ENCODE measurements at places on chromosomes 3 and 15.

- no peak for DNase-seq
These were observed 106.9 kb upstream of the CD96 start for GRCh38 chr3:111434941-111435622.

GRCh38 chr15:24823473-24823872 is 131.3 kb upstream of the SNRPN start:
- no peak for DNase-seq

DNA sequence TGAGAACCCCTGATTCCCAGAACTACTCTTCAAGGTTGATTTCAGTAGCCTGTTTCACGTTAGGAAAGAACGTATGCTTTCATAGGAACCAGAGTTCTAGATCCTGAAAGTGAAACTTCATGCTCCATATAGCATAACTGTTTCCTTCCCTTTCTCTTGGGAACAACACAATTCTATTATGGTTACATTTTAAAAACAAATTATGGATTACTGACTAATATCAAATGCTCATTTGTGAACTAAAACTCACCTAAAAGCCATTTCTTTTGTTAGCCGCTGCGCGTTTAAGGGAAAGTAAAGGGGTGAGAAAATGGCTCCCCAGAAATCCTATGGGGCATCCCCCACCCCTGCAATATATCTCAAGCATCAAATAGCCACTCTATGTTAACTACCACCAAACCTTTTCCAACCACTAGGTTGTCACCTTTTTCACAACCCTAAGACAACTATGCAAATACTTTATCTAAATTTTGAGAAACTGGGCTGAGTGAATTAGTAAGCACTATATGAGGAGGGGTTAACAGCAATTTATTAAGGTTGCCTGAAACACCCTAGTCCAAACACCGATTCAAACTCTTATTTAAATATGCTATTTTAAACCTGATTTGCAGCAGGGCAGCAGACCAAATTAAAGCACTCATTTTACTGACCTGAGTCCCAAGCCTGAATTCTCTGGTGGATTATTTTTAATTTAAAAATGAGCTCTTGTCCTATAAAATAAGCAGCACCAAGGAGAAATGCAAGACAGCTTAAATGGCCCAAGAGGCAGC is 2.4 kb downstream of the SIAH2 start:
- DNase-seq: no peak

GRCh38 chr3:31776016-31776415 is 205.0 kb downstream of the OSBPL10 start:
- DNase-seq: no peak

DNA sequence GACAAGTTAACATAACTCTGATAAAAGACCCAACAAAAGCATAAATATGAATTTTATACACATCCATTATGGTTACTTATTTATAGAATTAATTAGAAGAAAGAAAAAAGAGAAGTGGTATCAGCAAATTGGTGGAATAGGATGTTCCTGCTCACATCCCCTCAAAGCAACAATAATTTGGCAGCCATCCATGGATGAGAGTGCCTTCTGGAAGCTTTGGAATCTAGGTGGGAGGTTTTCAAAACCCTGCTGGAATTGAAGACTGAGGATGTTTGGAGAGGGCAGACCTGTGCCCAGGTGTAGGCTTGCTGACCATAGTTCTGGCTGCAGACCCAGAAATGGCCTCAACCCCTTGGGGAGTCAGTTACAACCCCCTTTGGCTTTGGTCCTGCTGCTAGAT is 91.2 kb downstream of the EDEM1 start:
- no peak for DNase-seq

DNA sequence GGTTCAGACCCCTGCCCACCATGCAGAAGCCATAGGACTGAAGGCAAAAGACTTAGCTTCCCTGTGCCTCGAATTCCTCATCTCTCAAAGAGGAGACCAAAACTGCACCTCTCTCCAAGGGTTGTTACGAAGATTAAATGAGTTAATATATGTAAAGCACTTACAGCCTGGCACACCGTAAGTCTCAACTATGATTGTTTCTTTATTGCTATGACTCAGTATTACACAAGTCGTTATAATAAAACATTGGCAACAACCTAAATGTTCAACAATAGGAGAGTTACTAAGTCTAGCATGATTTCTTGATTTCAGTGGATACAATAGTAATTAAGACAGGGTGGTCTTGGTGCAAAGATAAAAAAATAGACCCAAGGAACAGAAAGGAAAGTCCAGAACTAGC is 19.6 kb upstream of the FGD5 start:
- DNase-seq: no peak

DNA sequence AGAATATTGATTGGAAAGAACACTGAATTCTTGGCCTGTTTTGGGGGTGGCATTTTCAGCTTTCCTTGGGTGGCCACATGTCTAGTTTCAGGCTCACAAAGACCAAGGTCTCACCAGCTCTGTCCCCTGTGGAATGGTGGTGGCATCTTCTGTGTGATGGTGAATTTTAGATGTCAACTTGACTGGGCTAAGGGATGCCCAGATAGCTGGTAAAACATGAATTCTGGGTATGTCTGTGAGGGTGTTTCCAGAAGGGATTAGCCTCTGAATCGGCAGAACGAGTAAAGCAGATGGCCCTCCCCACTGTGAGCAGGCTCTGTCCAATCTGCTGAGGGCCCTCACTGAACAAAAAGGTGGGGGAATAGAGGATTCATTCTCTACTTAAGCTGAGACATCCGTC is 34.4 kb upstream of the MYZAP start:
- DNase-seq: no peak

DNA sequence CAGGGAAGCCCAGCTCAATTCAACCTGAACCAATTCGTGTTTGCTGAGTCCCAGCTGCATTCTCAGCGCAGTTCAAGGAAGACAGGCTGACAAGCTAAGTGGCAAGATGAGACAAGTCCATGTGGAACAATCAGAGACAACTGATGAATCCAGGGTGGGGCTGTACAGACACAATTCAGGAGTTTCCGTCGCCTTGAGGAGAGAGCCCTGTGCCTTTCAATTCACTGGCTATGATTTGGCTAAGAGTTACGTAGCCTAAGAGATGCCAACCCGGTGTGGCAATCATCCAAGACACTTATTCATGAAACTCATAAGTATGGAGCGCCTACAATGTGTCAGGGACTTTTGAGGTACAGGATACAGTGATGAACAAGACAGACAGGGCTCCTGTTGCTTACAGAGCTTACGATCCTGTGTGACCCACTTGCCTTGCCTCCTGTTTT is 15.5 kb upstream of the ZBED2 start:
- no peak for DNase-seq

- no peak for DNase-seq
These were observed 269.3 kb downstream of the SLC9A9 start for GRCh38 chr3:143578810-143579435.

GRCh38 chr3:64548200-64548889 is 139.5 kb downstream of the ADAMTS9 start:
- no peak for DNase-seq

DNA sequence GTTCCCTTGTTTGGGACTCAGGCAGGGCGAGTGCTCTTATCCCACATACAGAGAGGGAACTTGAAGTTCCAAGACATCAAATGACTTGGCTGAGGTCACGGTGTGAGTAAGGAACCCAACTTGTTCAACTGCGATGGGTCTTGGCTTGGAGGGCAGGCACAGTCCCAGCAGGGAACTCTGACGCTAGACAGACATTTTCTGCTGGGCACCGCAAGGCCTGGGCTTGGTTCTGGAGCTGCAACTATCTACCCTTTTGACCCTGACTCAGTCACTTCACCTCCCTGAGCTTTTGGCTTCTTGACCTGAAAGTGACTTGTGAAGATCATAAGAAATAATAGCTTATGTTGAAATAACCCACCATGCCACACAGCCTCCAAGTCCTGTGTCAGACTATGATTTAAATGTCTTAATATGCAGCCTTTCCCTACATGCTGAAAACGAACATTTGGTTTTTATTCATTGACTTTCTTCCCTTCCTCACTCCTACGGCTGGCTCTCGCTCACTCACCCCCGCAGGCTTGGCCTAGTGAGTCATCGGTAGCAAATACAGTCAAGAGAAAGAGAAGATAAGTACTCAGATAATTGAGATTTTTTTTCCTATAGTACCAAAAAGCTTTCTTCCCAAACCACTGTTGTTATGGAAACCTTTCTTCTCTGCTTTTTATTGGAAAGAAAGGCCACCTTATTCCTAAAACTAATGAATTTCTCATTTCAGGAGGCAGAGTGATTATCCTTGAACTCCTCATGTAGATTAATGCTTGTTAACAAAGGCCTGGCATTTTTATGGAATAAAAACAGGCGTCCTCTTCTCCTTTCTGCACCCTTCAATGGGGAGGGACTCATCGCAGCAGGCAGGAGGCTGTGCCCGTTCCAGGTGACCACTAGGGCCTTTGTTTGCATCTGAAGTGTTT is 178.4 kb downstream of the ATP10A start:
- DNase-seq: peak; percentile 11

DNA sequence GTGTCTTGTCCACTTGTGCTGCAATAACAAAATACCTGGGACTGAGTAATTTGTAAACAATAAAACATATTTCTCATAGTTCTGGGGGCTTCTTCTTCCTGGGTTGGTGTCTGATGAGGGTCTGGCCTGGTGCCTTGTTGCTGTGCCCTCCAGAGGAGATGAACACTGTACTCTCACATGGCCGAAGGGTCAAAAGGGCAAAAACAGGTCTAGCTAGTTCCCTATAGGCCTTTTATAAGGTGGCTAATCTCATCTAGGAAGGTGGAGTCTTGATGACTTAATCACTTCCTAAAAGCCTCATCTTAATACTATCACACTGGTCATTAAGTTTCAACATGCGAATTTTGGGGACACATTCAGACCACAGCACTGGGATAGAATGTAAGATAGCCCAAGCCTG is 228.4 kb downstream of the TLE3 start:
- no peak for DNase-seq

- no peak for DNase-seq
These were observed 4.7 kb upstream of the GRM2 start for GRCh38 chr3:51702156-51702555.

DNA sequence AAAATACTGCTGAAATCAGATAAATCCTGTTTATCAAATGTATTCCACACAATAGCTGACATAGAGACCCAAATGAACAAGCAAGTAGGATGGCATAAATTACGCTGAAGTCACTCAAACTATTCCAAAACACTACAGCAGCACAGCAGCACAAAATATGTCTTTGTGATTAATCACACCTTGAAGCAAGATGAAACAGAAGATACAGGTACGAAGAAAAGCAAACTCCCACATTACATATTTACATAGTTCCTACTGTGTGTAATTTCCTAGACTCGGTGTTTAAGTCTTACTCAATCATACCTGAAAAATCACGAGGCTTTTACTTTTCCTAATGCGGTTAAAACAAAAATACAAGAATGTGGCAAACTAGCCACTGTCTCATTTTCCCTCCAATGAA is 38.3 kb downstream of the CHSY1 start:
- no peak for DNase-seq

- DNase-seq: no peak
These were observed 51.5 kb downstream of the MGLL start for GRCh38 chr3:127770671-127771355.

DNA sequence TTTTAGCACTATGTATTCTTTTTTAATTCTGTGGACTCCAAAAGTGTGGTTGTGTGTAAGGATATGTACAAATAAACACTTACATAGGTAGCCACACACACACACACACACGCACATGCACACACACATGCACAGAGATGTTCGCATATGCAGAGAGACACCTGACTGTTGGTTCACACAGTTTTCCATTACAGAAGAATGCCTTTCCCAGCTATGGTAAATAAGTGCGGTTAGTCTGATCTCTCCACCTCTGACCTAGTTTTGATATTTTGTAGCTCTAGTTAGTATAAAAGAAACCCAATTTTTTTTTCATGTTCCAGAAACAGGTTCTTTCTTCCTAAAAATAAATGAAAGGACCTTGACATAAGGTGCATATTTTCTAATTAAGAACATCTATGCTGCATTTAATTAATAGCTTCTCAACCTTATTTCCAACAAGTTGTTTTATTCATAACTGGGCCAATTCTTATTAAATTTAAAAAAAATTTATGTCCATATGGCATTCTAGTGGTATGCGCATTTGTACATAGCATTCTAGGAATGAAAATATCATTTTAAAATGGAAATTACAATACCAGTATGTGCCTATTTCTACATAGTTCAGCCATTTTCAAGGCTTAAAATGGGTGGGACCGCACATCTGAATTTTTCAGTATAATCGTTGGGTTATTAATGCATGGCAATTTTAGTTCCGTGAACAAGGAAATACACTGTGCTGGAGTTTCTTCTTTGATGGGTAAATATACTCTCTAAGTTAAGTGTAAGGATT is 27.2 kb downstream of the TMEM108 start:
- DNase-seq: no peak

DNA sequence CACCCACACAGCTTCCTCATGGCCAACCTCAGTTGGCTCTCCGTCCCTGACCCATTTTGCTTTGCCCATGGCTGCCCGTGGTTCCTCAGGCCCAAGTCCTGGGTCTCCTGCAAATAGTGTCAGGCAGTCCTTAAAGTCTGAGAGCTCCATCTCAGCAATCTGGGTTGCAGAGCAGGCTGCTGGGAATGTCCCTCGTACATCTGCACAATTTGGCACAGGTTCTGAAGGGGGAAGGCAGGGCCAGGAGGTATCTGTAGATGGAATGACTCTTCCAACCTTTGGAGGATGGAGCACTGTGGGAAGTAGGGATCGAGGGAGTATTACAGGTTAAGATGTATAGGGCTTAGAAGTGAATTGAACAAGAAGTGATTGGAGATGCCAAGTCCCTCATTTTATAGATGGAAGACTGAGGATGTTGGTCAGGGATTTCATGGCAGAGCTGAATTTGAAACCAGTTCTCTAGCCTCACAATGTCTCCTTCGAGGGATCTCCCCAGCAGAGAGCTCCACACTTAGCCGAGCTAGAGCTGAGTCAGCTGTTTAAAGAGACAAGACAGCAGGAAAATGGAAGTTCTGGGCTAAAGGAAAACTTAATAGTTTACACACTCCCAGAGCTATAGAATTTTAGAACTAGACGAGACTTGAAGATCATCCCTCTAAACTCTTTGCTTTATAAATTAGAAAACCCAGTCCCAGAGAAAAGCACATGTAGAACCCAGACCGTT is 9.2 kb downstream of the CKMT1A start:
- DNase-seq: no peak

- DNase-seq: no peak
These were observed 1.7 kb upstream of the TLR9 start for GRCh38 chr3:52227117-52227516.

DNA sequence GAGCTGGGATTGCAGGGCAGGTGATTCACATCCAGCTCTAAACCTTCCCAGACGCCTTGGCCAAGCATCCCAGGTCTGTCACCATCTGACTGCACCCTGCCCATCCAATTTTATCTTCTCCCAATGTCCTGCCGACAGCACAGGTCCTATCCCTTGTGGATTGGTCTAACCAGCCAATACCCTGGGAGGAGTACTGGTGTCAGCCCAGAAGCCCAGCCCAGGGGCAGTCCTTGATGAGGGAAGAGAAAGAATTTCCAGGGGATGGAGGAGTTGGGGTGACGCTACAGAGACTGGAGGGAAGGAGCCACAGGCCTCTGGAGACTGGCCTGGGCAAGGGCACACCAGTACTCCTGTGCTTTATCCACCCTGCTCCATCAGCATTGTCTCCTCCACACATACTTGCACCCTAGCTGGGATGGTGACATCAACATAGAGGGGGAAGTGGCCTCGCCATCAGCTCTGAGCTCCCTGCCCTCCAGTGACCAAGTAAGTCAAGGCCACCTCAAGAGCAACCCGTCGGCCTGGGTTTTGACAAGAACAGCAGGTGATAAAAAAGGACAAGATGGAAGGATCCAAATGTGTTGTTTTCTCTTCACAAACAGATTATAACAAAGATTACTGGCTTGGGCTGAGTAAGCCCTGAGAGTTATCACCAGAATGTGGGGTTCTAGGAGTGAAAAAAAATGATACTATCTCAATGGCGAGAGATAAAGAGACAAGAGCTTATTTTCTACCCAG is 114.6 kb downstream of the AQP9 start:
- no peak for DNase-seq
